Right lobe of liver (tissue), 6 donors: ENCODE measurements at places on chromosomes 6 and 20.
A peak's percentile ranks its signal among the peaks of the same experiment; 100 is the strongest.

- DNase-seq, result no peak
Measured at GRCh38 chr6:162625846-162626540, 101.6 kb downstream of the PRKN start.

GRCh38 chr20:51888291-51888690 is 86.0 kb upstream of the SALL4 start:
- no peak for DNase-seq

DNA sequence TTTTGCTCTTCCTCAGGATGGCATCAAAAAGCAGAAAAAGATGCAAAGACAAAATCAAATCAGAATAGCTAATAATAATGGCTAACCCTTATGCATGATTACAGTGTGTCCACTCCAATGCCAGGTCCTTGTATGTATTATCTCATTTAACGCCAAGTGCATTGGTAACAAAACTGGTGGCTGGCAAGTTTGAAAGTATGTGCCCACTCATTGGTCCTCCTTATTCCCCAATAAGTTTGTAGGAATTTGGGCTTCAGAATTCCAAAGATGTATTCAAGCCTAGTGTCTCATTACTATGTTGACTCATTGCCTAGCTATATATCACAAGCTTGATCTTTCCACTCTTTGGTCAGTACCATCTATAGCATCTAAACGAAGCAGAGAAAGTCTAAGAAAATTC is 196.6 kb downstream of the GJA10 start:
- no peak for DNase-seq

DNA sequence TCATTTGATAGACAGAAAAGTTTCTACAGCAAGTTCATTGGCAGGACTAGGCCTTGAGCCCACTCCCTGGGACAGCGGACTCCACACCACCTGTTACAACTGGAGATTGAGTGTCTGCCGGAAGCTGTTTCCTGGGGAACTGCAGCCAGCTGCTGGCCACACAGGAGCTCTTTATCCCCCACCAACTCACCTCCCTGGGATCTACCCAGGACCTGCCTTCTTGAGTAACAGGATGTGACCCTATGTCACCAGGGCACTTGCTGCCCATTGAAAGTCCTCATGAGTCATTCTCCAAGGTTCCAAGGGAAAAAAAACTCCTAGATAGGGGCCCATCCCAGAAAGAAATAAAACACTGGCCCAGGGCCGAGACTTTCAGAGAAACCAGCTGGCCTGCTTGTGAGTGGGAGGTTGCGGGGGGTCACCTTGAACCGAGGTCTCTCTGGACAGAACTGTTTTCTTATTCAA is 37.4 kb upstream of the SLC9A8 start:
- DNase-seq, result peak; percentile 47

DNA sequence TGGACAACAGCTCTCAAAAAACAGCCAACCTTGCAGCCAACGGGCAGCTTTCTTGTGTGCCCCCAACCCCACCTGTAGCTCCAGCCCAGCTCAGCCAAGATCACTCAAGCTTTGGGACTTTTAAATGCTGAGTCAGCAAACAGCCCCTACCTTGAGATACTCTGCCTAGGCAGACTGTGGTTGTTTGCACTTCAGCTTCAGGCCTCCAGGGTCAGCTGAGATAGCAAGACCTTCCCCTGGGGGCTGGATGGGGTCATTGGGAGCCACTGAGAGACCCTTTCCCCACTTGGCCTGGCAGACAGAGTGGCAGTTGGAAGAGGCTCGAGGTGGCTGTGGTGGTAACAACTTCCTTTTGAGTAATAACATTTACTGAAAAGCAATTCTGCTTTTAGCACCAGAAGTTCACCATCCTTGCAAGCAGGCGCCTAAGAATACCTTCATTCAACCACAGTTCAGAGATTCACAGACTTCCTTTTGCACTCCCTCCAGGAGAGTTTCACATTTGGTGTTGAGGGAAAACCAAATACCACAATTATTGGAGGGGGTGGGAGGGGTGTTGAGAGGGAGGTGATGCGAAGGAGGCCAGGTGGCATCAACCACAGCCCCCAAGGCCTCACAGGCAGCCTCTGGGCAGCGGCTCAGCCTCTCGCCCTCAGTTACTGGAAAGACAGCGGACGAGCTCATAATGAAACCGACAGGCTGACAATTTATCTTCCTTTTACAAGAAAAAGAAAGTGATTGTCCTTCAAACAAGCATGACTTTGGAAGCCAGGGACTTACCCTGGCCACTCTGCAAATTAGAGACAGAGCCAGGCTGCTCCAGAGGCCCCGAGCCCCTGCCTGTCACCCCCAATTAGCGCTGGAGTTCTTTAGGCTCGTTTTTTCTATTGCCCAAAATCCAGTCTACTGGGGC is 148.1 kb downstream of the CEBPB start:
- no peak for DNase-seq

DNA sequence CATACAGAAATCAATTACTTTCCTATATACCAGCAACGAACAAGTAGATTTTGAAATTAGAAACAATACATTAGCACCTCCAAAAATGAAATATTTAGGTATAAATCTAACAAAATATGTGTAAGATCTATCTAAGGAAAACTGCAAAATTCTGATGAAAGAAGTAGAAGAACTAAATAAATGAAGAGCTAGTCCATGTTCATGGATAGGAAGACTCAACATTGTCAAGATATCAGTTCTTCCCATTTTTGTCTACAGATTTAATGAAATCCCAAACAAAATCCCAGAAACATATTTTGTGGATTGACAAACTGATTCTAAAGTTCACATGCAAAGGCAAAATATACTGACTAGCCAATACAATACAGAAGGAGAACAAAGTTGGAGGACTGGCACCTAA is 33.7 kb downstream of the PREP start:
- no peak for DNase-seq

- DNase-seq, result no peak
Measured at GRCh38 chr6:43129434-43130194, 41.5 kb upstream of the SRF start.

DNA sequence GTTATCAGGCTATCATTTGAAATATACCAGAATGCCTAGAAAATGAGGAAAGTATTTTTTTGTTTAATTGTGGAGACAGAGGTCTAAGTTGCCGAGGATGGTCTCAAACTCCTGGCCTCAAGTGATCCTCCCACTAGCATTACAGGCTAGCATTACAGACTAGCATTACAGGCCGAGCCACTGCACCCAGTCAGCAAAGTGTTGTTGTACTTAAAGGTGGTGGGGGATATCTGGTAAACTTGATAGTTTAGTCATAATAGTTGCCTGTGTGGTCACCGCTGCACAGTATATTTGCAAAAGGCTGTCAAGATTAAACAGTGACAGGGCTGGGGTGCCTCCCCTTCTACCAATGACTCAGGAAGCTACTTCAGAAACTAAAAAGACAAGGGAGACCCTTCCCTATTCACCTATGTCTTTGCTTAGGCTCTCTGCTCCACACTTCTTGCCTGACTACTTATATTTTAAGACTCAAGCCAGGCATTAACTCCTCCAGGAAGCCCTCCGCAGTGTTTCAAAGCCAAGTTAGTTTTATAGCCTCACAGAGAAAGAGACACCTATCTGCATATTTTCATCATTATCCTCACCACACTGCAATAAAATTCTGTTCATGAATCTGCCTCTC is 3.1 kb upstream of the AKIRIN2 start:
- no peak for DNase-seq

GRCh38 chr20:36548006-36548315 is 6.6 kb downstream of the MYL9 start:
- no peak for DNase-seq

DNA sequence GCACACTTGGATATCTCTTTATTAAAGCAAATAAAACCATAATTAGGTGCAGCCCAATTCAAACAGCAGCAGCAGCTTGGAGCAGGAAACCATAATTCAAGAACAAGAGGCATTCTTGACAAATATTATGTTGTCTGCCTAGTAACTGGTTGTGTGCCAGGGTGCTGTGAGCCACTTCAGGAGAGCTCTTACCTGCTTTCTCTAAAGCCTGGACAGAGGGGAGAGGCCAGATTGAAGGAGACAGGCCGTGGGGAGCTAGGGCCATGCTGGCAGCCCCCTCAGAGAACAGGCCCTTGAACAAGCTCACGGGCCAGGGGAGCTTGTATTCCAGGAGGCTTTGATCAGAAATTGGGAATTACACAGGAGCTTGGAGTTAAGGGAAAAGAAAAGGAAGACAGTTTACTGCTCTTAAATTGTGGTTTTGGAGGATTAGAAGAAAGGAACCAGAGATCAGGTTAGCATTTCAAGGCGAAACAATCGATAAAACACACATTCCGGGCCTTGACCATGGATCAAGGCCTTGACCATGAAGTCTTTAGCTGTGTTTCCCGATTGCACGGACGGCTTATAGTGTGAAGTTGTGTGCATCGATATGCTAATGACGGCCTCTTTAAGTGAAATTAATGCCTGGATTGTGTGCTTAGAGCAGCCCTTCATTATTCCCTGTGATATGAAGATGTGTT is 69.8 kb upstream of the NKX2-2 start:
- no peak for DNase-seq

- no peak for DNase-seq
Measured at GRCh38 chr6:1701668-1702353, 92.1 kb downstream of the FOXC1 start.

GRCh38 chr6:121614115-121614514 is 178.7 kb downstream of the GJA1 start:
- no peak for DNase-seq

GRCh38 chr6:111601886-111602285 is 3.8 kb downstream of the TRAF3IP2 start:
- DNase-seq, result no peak

DNA sequence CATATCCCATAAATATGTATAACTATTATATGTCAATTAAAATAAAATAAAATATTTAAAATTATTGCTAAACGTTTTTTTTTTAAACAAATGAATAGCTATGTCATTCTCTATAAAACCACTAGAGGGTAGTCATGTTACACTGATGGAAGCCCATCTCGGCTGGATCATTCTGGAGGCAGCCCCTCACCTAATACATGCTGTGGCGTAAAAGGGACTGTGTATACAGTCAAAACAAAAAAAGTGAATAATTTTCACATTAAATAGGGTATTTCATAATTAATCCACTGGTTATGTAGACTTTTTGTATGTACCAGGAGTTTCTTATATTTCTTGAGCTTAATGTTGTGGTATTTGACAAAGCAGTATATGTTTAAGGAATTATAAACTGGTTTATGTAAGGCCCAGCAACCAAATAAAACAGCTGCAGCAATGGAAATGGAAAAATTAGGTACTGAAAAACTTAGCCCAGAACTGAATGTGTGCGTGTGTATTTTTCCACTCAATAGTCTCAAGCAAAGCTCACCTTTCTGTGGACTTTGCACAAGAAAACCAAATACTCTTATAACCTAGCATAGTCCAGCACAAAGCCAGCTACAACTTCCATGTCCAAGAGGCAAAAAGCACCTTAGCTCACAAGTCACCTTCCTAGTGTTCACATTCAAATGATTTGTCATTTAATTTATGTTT is 81.7 kb downstream of the COL9A1 start:
- no peak for DNase-seq

DNA sequence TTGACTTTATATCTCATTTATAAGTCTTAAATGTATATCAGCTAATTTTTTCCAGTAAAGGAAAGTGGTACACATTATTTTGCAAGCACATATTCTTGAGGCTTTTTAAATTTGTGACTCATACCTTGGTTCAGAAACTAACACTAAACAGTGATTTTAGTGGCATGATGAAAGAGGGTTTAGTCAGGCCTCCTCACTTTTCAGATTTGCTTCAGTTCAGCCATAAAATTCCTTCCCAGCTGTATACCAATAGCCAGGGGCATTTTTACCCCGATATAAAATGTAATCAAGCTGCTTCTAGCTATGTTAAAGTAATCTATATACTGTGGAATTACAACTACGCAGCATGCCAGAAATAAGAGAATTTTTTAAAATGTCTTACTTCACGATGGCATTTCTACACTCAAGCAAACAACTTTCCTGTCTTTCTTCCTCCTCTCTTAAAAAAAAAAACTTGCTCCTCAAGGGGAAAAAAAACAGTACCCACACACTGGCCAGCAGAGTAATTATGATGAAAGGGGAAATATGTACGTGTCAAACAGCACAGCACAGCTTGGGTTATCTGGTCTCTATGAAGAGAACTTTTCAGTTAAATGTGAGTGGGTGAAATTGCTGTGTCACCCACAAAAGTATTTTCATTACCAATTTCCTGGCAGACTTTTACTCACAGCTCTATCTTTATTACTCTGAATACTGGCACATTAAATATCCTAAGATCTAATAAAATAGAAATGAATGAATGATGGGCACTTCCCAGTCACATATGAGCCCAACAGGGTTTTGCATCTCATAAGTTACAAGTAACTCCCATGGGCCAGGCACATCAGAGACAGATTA is 244.8 kb upstream of the TENT5A start:
- DNase-seq, result no peak

DNA sequence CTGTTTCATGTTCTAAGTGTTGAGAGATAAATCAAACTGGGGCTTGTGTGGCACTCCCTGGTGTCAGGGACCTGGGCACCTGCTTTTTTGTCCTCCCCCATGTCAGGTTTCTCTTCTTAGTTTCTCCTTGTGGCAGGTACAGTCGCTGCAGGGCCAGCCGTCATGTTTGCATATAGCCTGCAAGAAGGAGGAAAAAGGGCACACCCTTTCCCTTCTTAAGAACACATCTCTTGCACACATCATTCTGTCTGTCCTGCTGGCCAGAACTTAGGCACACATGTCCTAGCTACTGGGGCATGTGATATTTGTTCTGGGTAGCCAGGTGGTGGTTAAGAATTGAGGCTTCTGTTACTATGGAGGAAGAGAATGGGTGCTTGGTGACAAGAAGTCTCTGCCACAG is 27.9 kb downstream of the CDC5L start:
- DNase-seq, result no peak

DNA sequence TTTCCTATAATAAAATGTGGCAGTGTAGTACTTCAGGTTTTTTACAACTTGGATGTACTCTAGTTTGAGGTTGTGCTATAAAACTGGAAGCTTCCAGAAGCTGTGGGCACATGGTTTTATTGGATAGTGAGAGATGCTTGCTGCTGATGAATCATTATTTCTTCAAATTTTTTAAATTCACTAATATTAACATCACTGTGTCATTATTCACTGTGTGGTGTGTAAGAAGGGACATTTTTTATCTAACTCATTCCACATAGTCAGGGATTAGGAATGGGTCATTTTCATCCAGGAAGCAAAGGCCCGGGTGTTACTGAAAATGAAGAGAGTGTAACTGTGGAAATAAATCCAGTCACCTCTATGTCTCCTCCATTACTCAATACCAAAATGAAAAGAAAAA is 421.0 kb downstream of the TENT5A start:
- no peak for DNase-seq

GRCh38 chr6:113004470-113005270 is 657.5 kb downstream of the RFPL4B start:
- DNase-seq, result no peak

DNA sequence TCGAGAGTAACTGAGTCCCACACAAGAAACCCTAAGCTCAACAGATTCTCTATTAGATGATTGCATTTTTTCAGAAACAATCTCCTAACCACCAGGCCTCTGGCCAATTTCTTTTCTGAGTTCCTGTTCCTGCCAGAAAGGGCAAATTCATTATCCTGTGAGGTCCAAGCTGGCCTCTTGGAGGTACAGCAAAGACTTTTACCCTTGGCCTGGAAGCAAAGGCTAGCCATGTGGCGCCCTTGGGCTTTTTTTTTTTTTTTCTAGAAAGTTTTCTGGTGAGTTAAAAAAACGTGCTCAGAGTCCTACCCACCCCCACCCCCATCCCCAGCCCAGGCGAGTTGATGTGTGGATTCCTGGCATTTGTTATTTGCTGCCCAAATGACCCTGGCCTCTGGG is 59.0 kb upstream of the EEF1A1 start:
- DNase-seq, result peak; percentile 52
